ENCODE measurements at places on chromosomes 5 and 9.

DNA sequence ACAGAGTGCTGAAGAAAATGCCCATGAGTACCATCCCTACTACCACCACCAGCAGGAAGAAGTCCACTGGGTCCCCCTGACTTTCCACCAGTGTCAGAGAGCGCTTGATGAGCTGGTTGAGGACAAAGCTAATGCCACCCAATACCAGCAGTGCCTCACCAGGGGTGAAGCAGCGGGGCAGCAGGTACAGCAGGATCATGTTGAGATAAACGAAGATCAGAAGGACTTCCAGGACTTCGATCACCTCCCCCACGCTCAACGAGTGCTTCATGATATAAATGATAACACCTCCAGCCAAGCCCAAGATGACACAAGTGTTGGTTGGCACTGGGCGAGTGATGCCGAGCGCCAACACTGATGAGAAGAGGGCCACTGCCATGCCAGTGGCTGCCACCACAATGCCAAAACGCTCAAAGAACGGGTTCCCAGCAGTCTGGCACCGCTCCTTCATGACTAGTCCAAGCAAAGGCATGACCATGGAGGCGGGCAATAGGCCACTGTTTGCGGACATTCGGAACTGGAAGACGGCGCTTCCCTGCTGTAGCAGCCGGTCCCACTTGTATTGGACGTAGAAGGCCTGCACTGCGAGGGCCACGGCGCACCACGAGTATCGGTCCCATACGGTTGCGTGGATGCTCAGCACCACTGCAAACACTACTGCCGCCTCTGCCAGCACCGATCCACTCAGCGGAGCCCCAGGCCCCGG lies 679 bp downstream of the DOLK start:
- no peak for DNase-seq

DNA sequence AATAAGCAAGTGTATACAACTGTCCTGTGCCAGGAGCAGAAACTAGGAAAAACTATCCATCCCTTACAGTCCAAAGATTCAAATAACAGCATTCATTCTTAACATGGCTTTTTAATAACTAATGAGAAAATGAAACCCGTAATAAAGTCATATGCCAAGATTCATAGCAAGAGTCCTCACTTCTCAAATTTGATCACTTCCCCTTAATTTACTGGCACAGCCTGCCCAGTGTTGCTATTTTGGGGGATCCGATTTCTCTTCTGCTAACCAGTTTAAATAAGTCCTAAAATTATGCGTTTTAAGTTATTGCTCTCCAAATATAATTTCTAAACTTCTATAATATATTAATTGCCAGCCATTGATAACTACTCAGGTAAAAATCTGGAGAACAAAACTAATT lies 177.0 kb upstream of the PTGER4 start:
- no peak for DNase-seq

GRCh38 chr5:132470596-132470995 lies 20.0 kb downstream of the IRF1 start:
- DNase-seq = no peak

DNA sequence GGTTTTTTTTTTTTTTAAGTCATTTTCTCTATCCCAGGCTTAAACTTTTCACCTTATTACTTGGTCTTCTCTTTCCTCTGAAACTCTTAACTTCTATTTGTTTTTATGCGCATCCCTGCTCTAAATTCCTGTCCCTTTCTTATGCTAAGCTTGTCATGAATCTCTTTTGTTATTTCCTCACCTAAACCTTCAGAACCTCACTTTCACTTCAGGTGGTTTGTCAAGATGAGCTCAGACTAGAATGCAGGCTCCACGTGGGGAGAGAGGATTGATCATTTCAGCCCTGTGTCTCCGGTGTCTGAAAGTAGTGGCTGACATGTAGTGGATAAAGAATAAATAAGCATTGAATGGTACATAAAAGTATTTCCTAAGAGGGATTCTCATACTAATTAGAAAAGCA lies 63.6 kb downstream of the ANXA1 start:
- no peak for DNase-seq

GRCh38 chr9:88807426-88807825 lies 183.8 kb upstream of the S1PR3 start:
- DNase-seq = no peak

DNA sequence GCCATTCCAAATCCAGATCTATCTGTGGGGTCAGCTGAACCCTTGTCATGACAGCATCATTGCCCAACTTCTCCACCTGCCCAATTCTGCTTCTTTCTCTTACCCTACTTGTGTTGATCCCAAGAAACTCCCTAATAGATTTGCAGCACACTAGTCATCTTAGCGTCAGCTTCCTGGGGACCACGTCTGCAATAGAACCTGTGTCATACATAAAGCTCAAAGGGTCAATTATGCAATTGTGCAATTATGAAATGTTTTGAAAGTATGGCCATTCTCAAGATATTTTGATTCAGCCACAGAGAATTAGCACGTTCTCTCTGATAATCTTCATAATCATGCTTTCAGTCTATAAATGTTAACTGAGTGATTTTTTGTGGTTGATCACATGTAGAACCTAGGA lies 87.4 kb upstream of the PAPPA start:
- DNase-seq = no peak

DNA sequence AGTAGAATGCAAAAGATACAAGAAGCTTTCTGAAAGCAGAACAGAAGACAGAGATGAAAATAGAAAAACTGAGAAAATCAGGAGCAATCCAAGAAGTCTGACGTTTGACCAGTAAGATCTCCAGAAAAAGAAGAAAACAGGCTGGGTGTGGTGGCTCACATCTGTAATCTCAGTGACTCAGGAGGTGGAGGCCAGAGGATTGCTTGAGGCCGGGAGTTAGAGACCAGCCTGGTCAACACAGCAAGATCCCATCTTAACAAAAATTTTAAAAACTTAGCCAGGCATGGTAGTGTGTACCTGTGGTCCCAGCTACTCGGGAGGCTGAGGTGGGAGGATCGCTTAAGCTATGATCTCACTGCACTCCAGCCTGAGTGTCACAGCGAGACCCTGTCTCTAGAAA lies 15.9 kb downstream of the RETREG1 start:
- DNase-seq = no peak

DNA sequence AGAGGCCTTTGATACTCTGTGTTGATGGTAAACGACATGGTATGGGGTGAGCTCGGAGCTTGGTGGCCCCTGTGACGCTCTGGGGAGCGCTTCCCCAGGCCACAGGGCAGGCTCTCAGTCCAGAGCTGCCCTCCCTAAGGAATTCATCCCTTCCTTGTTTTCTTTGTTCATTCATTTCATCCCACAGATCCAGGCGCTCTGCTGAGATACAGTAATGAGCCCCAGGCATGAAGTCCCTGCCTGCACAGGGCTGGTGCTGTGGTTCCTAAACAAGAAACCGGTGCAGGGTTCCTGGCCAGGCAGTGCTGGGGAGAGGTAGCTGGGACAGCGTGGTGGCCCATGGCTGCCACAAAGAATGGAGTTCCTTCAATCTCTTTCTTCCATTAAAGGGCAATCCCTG lies 14.4 kb downstream of the NEK6 start:
- no peak for DNase-seq

DNA sequence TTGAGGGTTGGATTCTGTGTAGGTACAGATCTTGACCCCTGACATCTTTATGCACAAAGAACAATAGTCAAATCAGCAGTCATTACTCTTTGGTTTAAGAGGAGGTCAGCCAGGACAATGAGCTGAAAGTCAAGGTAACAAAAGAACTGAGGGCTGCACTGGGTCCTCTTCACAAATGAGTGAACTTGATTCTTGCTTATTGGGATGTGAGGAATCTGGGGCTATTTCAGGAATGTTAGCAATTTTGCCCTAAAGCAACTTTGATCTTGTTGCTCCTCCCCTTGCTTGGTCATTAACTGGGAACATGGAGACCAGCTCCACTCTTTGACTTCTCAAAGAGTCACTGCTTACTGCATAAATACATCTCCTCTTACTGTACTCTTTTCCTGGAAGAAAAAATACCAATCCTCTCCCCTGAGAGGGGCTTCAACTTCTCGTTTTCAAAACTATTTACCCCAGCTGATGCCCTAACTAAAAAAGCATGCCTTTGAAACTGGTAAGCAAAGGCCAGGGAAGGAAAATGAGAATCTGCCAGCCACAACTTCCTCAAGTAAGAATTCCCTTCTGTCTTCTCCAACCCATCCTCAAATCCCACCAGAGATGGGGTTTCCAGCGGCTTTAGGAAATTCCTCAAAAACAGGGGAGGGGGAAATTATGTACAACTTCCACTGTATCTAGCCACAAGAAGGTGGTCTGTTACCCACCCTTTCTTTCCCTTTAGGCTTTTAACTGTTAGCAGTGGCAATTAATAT lies 368.3 kb downstream of the ENC1 start:
- no peak for DNase-seq

DNA sequence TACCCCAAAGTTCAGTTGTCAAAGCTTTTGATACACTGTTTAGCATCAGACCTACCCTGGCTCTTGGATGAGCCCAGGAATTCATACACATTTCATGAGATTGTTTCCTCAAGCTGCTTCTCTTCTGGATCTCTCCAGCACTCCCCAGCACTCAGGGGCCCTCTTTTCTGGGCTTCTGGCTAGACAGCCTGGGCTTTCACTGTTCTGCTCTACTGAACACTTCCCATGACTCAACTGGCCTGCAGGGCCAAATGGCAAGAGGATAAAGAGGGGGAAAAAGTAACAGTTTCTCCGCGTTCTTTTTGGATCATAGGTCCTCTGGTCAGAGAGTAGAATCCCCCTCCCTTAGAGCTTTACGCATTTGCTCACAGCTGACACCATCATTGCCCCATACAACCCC lies 20.9 kb upstream of the LURAP1L start:
- no peak for DNase-seq

GRCh38 chr9:6484210-6484609 lies 71.2 kb downstream of the UHRF2 start:
- no peak for DNase-seq

DNA sequence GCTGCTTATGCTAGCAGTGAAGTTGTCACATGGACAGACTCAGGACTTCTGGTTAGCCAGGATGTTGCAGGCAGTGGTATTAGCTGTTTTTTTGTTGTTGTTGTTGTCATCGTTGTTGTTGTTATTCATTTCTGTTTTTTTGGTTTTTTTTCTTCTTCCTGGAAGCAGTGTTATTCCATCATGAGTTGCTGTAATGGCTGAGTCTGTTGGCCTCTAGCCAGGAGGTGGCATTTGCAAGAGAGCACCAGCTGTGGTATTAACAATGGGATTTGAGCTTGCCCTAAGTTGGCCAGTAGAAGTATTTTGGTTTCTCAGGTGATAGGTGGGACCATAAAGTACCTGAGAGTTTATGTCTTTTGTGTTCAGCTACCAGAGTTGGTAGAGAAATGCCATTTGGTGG lies 561.1 kb downstream of the KCTD16 start:
- no peak for DNase-seq

DNA sequence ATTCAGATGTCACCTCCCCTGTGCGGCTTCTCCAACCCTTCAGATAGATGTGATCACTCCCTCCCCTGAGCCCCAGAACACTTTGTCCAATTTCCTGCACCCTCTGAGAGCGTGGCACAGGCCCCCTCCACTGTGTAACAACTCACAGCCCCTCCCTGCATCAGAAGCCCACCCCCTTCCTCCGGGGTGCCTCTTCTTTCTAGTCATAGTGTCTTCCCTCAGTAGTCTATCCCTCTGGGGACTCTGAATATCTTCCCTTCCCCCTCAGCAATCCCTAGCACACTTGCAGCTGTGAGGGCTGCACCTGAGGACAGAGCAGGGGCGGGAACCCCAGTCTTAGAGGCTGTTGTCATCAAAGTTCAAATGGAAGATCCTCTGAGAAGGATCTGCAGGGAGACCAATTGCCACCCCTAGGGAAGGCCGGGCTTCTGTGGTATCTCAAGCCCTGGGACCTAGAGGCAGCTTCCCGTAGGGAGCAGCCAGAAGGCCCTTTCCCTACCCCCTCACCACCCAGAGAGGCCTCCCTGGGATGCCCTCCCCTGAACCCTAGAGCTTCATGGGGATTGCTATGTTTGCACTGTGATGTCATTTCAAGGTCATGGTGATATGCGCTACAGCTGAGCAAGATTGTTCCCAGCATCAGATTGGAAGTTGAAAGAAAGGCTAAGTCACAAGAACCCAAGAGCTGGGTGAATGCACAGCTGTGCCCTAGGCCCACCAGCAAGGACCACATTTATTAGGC lies 70.7 kb downstream of the THBS4 start:
- no peak for DNase-seq

DNA sequence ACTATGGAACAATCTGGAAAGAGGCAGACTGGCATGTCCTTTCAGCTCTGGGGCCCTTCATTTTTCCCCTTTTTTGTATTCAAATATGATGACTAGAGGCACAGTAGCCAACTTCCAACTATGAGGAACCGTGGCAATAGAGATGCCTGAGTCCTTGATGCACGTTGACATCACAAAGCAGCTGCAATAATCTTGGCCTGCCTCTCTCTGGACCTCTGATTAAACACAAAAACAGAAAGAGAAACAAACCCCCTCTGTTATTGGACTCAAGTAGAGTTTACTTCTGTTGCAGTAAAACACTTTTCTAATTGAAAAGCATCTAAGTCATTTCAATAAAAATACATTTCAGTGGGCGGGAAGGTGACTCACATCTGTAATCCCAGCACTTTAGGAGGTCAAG lies 122.2 kb upstream of the GRAMD2B start:
- DNase-seq = no peak

DNA sequence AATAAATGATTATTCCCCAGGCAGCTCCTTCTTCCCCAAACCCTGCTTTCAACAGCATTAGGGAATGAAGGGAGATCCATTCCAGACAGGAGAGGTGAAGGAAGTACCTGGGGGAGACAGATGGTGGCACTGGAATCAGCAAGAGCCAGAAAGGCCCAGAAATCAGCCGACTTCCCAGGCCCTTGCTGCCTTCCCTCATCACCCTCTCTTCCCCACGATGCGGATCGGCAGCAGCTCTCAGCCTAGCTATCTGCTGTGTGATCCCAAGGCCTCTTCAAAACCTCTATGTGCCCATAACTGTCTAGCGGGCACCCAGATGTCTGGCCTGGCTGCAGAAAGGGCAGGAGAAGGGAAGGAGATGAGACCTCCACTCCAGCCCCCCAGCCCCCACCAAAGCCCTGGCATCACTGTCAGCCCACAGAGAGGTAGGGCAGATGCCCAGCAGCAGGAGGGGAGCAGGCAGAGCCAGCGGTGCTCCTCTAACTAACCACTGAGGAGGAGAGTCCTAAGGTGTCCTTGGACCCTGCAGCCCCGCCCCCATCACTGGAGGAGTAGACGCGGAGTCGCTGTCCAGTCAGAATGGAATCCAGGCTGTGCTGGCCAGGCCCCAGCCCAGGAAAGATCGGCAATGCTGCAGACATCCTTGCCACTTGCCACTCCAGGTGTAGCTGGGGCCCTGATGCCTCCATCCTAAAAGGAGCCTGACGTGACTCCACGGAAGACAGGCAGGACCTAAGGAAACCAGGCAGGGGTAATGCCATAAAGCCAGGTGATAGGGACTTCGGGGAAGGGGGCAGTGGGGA lies 12.7 kb downstream of the CNTFR start:
- no peak for DNase-seq

GRCh38 chr5:173903396-173904140 lies 15.4 kb downstream of the CPEB4 start:
- DNase-seq = no peak

GRCh38 chr5:124399426-124399961 lies 346.9 kb downstream of the ZNF608 start:
- DNase-seq = no peak

Data from hippocampal formation (tissue), 2 donors.